ENCODE measurements at places on chromosomes 1 and 21.

DNA sequence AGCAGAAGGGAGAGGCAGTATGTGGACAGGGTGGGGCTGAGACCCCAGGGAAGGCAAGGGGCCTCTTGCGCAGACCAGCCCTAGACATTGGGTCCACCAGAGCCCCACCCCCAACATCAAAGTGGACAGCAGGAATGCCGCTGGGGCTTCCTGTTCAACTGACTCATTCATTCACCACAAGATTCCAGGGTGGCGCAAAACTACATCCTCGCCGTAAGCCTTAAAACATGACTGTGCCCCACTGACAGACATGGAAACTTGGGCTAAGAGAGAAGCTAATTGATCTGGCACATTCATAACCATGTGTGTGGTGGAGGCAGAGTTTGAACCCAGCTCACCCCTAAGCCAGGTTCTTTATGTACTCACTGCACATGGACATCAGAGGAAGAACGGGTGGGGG is 14.0 kb downstream of the COL16A1 start:
- DNase-seq, result no peak

GRCh38 chr1:39625462-39626273 is 13.8 kb downstream of the HEYL start:
- DNase-seq, result no peak

DNA sequence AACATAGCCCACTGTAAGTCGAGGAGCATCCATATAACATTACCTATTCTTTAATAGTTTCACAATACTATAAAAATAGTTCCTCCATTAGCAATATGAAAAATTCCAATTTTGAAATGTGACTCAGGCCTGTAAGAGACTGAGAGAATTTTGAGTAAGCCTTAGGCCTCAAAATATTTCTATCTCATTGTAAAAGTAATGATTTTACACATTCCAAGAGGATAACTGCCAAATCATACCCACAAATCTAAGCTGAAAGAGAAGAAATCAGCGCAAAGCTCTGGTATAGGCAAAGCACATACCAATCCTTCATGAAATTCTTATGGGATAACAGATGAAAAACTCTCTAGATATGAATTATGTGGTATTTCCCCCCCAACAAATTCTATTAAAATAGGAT is 144.1 kb downstream of the CDC42BPA start:
- no peak for DNase-seq

GRCh38 chr1:85316321-85316720 is 39.9 kb upstream of the BCL10 start:
- DNase-seq, result no peak

- DNase-seq, result peak; percentile 81
These were observed 59.8 kb upstream of the ACOT11 start for GRCh38 chr1:54488065-54488750.

- no peak for DNase-seq
These were observed 226.3 kb upstream of the ADGRL4 start for GRCh38 chr1:79232818-79233217.

- no peak for DNase-seq
These were observed 7.8 kb downstream of the NUAK2 start for GRCh38 chr1:205313563-205314308.

DNA sequence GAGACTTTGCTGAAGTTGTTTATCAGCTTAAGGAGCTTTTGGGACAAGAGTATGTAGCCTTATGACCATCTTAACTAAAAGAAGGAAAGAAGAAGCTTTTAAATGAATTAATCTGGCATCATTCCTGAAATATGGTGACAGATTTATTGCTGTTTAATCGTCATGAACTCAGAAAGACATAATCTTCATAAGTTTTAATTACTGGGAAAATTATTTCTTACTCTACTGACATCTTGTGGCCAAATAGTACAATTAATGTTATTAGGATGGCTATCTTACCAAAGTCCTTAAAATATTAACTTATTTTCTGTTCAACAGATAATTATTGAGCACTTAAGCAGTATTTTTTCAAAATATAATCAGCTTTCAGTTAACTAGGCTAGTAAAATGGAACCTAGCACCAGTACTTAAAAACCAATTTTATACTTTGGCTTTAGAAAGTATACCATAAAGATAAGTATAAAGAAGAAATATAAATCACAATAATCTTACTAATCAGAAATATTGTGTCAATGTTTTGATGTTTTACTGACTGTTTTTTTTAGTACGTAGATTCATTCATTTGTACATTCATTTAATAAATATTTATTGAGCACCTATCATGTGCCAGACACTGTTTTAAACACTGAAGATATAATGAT is 34.7 kb upstream of the GPR25 start:
- DNase-seq, result peak; percentile 10

DNA sequence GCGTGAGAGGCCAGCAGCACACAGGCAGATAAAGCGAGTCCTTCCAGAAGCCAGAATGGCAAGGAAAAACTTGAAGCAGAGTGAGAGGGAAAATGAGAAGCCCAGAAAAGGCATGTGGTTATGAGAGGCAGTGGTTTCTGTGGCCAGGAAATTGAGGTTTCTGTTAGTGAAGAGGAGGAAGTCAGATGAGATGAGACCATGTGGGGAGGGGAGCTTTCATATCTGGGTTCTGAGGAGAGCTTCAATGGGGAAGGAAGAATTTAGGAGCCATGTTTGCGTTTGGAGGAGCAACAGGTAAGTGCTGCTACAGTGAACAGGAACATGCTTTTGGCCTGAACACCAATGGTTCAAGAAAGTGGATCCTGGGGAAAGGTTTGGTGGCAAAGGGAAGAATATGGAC is 6.1 kb upstream of the CD1A start:
- no peak for DNase-seq

DNA sequence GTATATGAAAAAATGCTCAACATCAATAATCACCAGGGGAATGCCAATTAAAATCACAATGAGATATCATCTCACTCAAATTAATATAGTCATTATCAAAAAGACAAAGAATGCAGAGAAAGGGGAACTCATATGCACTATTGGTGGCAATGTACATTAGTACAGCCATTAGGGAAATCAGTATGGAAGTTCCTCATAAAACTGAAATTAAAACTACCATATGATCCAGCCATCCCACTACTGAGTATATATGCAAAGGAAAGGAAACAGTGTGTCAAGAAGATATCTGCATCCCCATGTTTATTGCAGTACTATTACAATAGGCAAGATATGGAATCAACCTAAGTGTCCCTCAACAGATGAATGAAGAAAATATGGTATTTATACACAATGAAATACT is 32.1 kb upstream of the TEKT2 start:
- no peak for DNase-seq

- DNase-seq, result no peak
These were observed 39.7 kb downstream of the NEK2 start for GRCh38 chr1:211635597-211636205.

DNA sequence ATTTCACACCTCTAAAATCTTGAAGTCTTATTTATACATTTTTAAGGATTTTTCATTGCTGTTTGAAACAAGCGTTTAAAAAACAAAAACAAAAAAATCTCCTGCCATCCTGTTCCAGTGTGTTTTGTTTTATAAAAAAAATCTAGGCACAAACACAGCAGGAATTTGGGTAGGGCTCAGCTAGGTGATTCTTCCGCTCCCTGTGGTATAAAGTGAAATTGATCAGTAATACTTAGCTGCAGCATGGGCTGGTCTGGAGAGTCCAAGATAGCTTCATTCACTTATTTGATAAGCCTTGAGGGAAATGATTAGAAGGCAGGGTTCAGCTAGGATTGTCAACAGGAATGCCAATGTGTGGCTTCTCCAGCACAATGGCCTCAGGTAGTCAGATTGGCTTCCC is 25.7 kb downstream of the ATF3 start:
- no peak for DNase-seq

GRCh38 chr1:167089939-167090313 is 251 bp downstream of the GPA33 start:
- no peak for DNase-seq

GRCh38 chr1:116446686-116447085 is 73.6 kb downstream of the ATP1A1 start:
- DNase-seq, result no peak

DNA sequence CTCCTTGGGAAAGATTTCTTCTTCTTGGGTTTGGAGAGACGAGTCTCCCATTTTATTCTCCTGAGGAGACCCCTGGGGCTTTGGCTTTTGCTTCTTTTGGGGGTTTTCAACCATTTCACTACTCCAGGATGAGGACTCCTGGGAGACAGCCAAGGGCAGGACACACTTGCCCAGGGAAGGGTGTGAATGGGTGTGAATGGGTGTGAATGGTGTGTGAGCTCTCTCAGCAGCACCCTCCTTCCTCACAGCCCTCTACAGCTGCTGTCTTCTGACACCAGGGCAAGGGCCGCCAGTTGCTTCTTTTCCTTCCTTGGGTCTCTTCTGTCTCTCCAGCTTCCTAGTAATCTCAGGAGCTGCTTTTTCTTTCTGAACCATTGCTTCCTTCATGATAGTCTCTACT is 24.2 kb downstream of the KIF17 start:
- DNase-seq, result no peak

DNA sequence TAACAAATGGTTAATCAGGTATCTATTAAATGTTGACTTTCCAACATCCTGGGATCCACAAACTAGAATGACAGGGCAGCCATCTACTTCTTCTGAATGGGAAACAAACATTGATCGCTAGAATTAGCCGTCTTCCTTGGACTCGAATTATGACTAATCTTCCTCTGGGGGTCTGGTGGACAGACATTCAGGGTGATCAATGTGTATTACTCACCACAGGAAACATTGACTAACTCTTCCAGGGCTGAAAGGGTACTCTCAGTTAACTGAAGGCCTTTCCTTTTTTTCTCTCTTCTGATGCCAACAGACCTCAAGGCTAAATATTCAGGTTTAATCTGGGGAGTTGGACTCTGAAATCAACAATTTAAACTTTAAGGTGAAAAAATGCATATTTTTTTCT is 9.5 kb downstream of the NOL9 start:
- DNase-seq, result no peak

- no peak for DNase-seq
These were observed 177.1 kb upstream of the KIAA0040 start for GRCh38 chr1:175369696-175370095.

DNA sequence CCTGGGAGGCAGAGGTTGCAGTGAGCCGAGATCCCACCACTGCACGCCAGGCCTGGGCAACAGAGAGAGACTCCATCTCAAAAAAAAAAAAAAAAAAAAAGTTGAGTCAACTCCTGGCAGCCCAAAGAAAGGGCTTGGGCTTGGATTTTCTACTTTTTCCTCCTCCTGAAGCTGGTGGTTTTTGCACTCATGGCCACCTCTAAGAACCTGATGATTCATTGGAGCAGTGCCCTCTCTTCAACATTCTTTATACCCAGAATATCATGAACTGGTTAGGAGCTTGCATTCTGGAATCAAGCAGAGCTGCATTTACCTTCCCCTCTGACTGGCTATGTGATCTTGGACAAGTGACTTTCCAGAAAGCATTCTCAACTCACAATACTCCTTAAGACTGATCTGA is 3.5 kb upstream of the ACTA1 start:
- no peak for DNase-seq

- DNase-seq, result no peak
These were observed 120.9 kb upstream of the IPO9 start for GRCh38 chr1:201708085-201708512.

DNA sequence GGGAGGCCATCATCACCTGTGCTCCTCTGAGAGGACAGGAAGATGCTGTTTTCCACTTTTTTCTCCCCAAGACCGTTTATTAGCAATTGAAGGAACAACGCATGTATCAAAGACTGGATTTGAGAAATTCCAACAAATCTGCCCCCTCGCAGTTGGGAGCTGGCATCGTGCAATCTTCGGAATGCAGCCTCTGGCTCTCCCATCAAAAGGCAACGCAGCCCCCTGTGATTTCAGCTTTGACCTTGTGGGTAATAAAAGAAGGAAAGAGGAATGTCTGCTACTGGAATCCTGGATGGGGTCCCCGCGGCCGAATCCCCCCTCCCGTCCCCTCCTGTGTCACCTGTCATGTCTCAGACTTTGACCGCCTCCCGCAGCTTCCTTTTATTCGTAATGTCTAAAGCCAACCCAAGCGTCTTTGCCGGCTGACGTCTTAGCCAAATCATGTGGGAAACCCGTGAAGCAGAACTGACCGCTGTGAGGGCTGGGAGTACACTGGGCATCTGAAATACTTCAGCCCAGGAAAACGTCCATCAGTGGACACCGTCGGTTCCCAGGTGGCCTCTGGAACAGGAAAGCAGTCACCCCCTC is 101.5 kb downstream of the WDR4 start:
- DNase-seq, result no peak

GRCh38 chr1:227729881-227730629 is 5.0 kb downstream of the JMJD4 start:
- no peak for DNase-seq

DNA sequence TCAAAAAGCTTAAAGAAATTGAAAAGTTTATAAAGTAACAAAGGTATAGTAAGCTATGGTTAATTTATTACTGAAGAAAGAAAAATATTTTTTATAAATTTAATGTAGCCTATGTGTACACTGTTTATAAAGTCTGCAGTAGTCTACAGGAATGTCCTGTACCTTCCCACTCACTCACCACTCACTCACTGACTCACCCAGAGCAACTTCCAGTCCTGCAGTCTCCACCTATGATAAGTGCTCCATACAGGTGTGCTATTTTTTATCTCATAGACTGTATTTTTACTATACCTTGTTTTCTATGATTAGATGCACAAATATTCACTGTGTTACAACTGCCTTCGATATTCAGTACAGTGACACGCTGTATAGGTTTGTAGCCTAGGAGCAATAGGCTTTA is 106.6 kb downstream of the NR5A2 start:
- DNase-seq, result no peak

DNA sequence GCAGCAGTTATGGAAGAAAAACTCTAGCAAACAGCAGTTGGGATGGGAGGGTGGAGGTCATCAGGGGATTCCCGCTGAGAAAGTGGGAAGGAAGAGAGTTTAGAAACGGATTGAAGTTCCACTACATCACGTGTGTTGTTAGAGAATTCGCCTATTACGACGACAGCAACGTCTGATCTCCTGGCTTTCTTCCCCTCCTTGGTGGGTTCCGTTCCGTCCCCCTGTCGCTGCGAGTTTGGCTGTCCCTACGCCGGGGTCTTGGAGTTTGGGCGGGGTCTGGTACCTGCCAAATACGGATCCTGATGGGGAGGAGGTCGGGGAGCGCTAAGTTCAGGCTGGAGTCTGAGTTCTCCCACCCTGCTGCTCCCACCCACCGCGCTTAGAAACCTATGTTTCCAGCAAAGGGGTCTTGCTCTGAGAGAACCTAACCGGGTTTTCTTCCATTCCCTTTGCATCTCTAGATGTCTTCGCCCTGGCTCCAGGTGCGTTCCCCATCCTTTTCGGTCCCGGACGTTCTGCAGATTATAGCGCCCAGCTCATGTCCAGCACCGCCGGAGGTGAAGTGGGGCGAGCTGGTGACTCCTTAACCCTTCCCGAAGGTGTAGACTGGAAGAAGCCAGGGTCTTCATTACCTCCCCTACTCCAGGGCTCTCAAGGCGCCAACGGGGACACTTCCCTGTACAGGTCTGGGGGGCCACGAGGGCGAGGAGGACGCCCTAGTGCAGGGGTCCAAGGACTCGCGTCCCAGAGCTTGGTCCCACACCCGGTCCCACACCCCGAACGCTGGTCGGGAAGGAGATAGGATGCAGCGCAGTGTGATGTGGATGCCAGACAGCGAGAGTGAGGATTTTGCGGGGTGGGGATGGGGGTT is 641 bp upstream of the KCNK2 start:
- no peak for DNase-seq
